ENCODE measurements at places on chromosomes 11 and 22.

DNA sequence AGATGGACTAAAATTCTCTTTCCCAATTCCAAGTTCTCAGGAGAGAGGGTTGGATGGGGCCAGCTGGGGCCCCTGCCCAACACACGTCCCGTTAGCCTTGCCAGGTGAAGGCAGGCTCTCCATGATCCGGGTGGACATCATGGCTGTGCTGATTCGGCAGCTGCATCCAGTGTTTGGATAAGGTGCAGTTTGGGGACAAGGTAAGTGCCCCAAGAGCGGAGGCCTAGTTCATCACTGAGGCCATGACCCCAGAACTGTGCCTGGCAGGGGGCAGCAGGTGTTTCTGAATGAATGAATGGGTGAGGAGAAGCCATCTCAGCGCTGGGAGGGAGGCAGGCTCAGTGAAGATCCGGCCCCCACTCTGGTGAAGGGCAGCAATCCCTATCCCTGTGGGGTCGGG lies 520.4 kb downstream of the TBC1D22A start:
- DNase-seq = no peak

DNA sequence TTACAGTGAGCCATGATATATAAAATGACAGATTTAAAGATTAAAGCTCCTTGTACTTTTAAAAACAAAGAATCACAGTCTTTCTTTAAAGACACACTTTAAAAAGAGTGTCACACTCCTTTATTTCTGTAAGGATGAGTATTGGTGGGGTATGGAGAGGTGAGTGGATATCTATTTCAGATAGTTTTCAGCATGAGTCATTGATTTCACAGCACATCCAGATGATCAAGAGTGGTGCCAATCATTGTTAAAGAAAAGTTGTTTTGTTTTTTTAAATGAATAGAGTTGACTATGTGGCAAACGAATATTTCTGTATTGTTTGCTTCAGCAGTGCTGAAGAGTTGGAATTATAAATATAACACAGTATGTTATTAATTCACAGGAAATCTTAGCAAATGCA lies 52.5 kb downstream of the FAR1 start:
- no peak for DNase-seq

DNA sequence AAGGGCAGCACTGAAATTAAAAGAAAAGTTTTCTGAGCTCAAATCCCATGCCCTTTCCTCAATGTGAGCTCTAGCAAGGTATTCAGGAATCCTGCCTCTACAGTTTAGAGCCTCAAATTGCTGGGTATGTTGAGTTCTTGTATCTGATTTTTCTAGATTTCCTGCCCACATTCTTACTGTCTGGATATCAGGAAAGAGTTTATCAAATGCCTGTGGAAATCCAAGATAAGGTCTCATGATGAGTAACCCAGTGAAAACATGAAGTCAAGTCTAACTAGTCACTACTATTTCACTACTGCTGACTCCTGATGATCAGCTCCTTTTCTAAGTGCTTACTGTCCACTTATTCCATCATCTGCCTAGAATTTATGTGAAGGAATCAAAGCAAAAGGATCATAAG lies 29.8 kb downstream of the LIMK2 start:
- DNase-seq = no peak

- no peak for DNase-seq
These were observed 588.3 kb upstream of the ANO5 start for GRCh38 chr11:21604564-21604963.

DNA sequence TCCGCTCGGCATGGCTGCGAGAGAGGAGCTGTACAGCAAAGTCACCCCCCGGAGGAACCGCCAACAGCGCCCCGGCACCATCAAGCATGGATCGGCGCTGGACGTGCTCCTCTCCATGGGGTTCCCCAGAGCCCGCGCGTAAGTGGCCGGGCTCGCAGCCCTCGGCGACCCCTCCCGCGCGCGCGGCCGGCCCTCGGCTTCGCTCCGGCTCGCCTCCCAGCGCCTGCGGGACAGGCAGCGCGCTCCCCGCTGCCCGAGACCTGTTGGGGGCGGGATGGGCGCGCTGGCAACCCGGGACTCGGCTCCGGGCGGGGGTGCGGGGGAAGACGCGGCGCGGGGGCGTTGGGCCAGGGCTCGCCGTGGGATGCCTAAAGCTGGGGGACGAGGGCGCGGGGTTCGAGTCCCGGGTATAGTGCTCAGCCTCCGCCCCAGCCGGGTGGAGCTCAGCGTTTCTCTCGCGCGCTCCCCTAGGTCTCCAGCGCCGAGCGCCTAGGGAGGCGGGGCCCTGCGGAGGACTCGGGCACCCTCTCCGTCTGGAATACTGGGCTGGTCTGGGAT lies 630 bp downstream of the UBASH3B start:
- DNase-seq = no peak

DNA sequence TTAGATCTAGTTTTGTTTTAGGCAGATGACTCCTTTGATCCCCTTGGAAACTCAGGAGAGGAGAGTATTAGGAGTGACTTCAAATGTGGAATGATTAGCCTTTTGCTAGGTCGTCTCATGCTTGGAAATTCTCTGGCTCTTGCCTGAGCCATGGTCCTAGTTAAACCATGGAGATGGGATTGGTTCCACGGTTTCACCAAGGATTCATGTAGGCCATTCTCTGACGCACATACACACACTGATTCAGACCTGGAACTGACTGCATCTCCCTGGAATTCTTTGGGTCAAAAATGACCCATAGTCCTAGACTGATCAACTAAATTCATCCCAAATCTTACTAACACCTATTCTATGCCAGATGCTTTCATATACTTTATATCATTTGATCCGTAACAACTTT lies 56.5 kb downstream of the POLD3 start:
- no peak for DNase-seq

DNA sequence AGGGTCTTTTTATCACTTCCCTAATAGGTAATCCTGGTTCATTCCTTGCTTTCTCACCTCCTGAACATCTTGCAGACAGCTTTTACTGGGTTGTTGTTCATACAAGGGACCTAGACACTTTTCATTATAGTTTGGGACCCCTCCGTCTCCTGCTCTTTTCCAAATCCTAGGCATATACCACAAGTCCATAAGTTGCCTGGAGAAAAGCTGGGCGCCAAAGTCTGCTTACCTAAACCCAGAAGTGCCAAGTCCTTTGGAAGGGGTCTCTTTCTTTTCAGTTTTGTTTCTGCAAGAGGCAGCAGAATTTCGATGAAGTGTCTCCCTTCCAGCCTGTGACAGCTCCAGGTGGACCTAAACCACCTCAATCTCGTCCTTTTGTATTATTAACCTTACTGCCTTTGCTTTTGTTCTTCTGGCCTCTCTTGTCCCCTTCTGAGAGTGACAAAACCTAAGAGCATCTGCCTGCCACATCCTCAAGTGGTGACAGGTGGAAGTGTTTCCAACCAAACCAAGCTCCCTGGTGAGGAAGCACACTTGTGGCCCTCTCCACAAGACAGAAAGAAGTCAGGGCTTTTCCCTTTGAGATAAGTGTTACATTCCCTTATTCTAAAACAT lies 19.5 kb upstream of the P2RY6 start:
- no peak for DNase-seq

DNA sequence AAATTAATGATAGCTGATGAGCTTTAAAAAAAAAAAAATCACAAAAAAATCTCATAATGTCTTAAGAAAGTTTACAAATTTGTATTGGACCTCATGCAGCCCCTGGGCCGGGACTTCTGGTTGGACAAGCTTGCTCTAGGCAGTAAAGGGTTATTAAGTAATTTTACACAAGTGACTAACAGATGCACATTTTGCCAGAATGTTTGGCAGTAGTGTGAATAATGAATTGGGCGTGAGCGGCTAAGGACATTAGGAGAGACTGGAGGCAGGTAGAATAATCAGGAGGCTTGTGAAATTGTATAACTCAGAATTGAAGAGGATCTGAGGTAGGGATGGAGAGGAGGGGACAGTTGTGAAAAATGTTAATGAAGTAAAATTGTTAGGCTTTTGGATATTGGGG lies 77.4 kb downstream of the HIPK3 start:
- no peak for DNase-seq

- no peak for DNase-seq
These were observed 31.9 kb upstream of the RTL6 start for GRCh38 chr22:44529827-44530523.

- no peak for DNase-seq
These were observed 6.0 kb upstream of the CHRM4 start for GRCh38 chr11:46397526-46397925.

GRCh38 chr22:19108807-19109197 lies 13.4 kb downstream of the DGCR2 start:
- no peak for DNase-seq

DNA sequence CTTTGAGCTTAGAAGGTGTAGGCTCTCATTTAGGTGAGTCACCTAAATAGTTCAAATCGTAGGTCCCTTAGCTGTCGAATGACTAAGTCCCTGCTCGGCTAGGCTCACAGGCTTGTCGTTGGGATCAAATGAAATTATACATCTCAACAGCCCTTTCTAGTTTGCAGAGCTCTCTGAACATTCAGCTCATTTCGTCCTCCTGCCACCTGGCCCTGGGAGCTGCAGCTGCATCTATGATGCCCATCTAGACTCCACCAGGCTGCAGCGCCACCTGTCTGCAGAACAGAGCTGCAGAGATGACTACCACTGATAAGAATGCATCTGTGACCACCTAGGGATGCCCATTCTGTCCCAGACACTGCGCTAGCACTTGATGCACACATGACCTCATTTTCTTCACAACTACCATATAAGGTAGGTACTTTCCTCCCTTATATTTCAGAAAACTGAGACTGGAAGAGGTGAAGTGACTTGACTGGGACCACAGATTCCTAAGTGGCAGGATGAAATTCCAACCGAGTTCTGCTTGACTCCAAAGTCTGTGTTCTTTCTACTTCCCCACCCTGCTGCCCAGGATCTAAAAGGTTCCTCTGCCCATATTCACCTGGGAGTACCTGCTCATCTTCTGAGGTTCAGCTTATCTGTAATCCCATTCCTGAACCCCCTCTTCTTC lies 141.1 kb upstream of the NARS2 start:
- peak; percentile 50 for DNase-seq

GRCh38 chr22:41263704-41264103 lies 22.3 kb downstream of the RANGAP1 start:
- no peak for DNase-seq

DNA sequence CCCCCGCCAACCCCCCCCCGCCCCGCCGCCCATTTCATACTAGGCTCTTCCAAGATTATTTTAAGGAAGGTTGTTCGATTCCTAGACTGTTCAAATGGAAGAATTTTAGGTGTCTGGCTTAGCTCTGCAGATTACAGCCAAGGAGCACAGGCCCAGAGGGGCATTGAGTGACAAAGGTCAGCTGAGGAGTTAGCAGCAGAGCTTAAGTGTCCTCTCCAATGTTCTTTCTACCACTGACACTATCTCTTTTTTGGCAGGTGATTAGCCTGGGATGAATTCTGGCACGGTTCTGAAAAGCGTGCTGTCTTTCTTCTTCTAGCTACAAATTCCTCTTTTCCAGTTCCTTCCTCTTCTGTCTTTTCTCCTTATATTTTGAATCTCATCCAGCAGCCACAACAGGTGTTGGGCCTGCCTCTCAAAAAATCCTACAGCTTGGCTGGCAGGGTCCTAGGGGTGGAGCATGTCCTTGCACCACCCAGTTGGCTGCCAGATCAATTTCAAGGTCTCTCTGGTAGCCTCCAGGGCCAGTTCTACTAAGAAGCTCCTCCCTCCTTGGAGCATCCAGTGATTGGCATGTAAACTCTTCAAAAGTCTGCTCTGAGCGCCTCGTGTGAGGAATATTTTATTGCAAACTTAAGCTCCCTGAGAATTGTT lies 23.0 kb downstream of the KCNE3 start:
- DNase-seq = no peak

DNA sequence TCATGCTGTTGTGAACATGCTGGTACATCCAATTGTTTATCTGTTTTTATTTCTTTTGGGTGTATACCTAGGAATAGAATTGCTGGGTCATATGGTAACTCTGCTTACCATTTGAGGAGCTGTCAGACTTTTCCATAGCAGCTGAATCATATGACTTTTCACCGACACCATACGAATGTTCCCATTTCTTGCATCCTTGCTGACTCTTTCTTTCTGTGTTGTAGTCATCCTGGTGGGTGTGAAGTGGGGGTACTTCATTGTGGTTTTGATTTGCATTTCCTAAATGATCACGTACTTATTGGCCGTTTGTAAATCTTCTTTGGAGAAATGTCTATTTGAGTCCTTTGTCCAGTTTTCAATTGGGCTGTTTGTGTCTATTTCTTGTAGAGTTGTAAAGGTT lies 26.5 kb downstream of the ATXN10 start:
- DNase-seq = no peak

DNA sequence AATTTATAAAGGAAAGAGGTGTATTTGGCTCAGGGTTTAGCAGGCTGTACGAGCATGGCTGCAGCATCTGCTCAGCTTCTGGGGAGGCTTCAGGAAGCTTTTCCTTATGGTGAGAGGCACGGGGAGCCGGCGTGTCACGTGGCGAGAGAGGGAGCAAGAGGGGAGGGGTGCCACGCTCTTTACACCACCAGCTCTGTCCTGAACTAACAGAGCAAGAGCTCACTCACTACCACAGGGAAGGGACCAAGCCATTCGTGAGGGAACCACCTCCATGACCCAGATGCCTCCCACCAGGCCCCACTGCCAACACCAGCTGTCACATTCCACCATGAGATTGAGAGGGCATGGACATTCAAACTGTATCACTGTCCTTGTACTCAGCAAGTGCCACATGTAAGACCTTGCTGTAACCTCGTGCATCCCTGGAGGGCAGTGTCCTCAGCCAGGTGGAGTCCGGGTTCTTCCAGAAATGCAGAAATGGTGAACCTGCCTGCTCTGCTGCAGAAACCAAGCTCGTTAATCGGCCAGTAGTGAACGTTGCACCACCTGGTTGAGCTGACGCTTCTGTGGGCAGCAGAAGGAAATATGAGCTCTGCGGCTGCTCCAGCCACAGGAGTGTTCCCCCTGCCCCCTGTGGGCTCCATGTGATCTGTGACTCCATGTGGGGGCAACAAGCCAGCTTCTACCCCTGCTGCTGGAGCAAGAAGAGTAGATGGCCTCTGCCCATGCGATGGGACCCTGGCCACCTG lies 368.6 kb downstream of the TBC1D22A start:
- DNase-seq = no peak

DNA sequence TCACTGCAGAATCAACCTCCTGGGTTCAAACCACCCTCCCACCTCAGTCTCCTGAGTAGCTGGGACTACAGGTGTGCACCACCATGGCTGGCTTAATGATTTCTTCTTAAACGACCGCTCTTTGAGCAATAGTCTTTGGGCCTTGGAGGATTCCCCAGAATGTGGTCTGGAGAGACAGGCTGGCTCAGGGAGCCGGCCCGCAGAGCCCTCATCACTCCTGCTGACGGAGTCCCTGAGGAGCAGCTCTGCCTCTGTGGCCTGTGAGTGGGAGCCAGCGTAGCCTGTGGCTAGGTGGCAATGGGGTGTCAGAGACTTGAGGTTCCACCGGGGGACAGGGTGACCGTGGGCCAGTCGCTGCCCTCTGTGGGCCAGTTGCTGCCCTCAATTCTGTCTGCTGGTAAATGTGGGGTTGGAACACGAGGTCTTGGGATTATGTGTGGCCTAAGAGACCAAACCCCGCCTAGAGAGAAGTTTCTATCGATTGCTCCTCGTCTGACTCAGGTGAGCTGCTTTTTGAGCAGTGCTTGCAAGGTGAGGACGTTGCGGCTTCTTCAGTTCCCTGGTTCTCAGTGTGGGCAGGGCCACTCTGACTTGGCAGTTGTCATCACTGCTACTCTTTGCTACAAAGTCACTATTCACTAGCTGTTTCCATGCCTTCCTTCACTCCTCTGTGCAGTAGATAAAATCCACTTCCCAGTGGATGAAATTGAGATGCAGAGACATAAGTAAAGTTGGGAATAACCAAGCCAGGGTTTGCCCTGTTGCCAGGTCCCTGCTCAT lies 124.8 kb upstream of the NECTIN1 start:
- no peak for DNase-seq

Data from NCI-H1417 treated with DMSO at 0.1 percent for 48 hours (cell line).